ENCODE measurements at places on chromosomes 7 and 10. TPM values are rescaled to one million over a fixed set of nuclear protein-coding genes. Genes with fewer than 3 reads are reported as not detected.
A peak's percentile ranks its signal among the peaks of the same experiment; 100 is the strongest.

DNA sequence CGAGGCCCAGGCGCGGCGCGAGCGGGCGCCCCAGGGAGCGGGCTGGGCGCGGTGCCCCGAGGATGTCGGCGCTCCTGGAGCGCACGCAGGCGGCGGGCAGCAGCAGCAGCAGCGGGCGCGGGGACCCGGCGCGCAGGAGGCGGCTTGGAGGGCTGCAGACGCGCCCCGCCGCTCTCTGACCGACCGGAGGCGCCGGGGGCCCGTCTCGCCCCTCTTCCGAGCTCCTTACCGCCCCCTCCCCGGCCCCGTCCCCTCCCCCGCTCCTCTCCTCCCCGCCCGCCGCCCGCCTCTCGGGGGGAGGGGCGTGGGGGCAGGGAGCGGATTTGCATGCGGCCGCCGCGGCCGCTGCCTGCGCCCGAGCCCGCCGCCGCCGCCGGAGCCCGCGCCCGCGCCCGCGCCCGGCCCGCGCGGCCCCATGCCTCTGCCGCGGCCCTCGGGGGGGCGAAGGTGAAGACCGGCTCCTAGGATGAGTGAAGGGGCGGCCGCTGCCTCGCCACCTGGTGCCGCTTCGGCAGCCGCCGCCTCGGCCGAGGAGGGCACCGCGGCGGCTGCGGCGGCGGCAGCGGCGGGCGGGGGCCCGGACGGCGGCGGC, at the start of gene NRG3:
Gene NRG3 (plus strand): TSS at position 320 of the 592 bp plus-strand sequence.
- H3K36me3 ChIP-seq: peaks cover 2% of the 10 kb centered on the region
- no peak within 1 kb of the TSS for H3K27ac ChIP-seq
- DNase-seq: no peak
- H3K27me3 ChIP-seq: peaks cover 51% of the 10 kb centered on the region
- peaks cover 3% of the 10 kb centered on the region for H3K4me1 ChIP-seq

DNA sequence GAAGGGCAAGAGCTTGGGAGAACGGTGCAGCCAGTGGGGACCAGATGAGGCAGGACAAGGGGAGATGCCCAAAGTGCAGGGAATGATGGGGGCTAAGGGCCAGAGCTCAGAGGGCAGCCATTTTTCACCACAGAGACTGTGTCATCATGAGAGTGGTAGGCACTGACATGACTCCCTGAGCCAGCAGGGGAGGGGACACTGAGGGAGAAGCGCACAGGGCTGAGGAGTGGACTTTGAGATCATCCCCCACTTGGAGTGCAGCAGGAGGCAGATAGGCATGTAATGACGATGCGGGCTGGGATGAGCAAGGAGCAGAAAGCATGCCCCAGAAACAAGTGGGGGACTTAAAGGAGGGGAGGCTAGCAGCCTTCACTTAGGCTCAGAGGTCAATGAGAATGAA, 5.2 kb upstream of the SMKR1 start:
- H3K27ac ChIP-seq: no peak overlapping the region
- H3K36me3 ChIP-seq: peaks cover 3% of the 10 kb centered on the region
- H3K27me3 ChIP-seq: no peaks in the 10 kb centered on the region
- H3K4me3 ChIP-seq: no peak overlapping the region

Gene DGKB
- not detected for total RNA-seq

DNA sequence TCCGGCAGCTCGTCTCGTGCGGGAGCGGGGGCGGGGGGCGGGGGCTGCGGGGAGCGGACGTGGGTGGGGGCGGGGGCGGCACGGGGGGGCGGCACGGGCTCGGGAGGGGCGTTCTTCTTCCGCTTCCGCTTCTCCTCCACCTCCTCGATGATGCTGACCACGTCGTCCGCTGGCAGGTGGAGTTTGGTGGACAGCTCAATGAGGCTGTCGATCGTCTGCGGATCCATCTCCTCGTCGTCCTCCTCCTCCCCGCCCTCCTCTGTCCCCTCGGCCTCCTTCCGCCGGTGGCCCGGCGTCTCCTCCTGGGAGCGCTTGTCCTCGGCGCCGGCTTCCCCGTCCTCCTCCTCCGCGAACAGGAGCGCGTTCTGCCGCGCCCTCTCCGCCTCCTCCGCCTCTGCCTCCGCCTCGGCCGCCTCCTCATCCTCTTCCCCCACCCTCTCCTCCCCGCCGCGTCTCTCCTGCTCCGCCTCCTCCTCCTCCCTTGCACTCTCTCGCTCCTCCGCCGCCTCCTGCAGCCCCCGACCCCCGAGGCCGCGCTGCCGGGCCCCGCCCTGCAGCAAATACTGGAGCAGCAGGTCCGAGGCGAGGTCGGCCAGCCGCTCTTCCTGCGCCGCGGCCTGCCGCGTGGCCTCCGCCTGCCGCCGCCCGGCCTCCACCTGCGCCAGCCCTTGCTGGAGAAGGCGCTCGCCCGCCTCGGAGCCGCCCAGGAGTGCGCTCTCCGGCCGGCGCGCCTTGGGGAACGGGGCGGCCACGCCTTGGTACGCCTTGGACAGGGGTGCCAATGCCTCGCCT, 1.9 kb downstream of the VGF start:
- H3K36me3 ChIP-seq: peaks cover 12% of the 10 kb centered on the region
- peak overlapping the region; percentile 72 for H3K4me3 ChIP-seq
- peaks cover 29% of the 10 kb centered on the region for H3K4me1 ChIP-seq
- H3K27ac ChIP-seq: no peak overlapping the region

DNA sequence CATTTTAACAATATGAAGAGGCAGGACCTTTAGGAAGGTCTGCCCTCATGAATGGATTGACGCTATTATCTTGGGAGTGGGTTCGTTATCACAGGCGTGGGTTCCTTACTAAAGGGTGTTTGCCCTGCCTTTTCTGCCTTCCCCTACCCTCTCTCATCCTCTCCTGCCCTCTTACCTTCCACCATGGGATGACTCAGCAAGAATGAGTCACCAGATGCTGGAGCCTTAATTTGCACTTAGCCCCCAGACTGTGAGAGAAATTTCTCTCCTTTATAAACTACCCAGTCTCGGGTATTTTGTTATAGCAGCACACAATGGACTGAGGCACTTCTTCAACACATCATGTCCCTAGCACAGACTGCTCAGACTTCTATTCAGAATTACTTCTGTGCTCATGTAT, 31.4 kb upstream of the ZNF32 start:
- H3K4me1 ChIP-seq: no peaks in the 10 kb centered on the region
- no peaks in the 10 kb centered on the region for H3K36me3 ChIP-seq
- H3K27ac ChIP-seq: no peak overlapping the region
- no peak overlapping the region for H3K4me3 ChIP-seq
- no peak for DNase-seq

DNA sequence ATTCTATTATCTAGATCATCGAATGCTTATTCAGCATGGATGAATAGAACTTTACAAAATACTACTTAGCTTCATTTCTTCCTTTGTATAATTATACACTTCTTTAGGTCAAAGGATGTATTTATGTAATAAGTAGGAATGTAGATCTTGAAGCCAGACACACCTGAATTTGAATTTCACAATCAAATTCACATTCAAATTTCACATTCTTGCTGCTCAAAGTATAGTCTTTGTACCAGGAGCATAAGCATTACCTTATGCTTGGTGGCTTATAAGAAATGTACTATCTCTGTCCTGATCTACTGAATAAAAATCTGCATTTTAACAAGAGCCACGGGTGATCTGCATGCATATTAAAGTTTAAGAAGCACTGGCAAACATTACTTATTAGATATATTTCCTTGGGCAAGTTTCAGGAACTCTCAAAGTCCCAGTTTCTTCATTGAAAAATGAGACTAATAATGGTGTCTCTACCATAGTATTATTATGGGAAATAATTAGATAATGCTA, 112.8 kb downstream of the CACNA2D1 start:
- no peaks in the 10 kb centered on the region for H3K27me3 ChIP-seq
- H3K27ac ChIP-seq: no peak overlapping the region
- no peak overlapping the region for H3K4me3 ChIP-seq
- no peak for DNase-seq

- DNase-seq: peak; percentile 6
- H3K36me3 ChIP-seq: peaks cover 45% of the 10 kb centered on the region
- H3K4me1 ChIP-seq: peaks cover 20% of the 10 kb centered on the region
- no peaks in the 10 kb centered on the region for H3K27me3 ChIP-seq
- peak overlapping the region; percentile 66 for H3K27ac ChIP-seq
Measured at GRCh38 chr7:48108959-48109847, 20.1 kb downstream of the UPP1 start.

Gene CALCR
- not detected for total RNA-seq

Data from activated CD4-positive, alpha-beta T cell treated with anti-CD3 and anti-CD28 coated beads, Interleukin-2, amount 10 ng/mL, durations not matched to agents 7 days and 5 days (primary cell).